Activated CD8-positive, alpha-beta memory T cell treated with anti-CD3 and anti-CD28 coated beads for 1 hour (primary cell): ENCODE measurements at places on chromosomes 5 and 9.

DNA sequence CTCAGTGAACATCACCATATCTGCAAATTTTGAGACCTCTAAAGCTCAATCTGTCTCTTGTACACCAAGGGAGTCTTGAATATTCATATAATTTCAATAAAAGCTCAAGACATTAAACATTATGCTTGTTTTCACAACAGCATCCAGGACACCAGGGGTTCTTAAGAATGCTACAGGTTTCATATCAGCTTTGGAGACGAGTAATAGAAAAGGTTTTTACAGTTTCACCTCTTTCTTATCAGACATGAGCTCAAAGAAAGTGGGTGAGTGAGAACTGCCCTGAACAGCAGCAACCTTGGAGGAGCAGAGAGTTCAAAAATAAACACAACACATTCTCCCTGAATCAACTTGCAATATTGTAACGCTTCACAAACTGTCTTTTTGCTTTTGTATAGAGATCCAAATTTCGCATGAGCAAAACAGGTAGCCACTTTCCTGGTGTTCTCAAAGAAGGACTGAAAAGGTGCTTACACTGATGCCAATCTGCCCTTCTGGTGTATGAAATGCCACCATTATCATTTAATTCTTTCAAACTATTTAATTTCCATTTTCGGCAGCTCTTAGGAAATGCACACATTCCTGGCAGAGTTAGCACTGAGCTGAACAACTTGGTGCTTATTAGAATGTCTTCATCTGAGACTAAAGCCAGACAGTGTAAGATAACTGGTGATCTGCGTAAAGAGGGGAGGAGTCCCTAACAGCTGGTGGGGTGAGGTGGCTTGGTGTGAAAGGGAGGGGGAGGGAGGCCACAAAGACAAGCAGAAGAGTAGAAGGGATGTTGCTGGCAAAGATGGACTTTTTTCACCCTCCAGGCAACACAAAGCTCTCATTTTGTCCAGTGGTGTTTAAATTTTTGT, 535.3 kb downstream of the PDE4D start:
- no peak for DNase-seq

DNA sequence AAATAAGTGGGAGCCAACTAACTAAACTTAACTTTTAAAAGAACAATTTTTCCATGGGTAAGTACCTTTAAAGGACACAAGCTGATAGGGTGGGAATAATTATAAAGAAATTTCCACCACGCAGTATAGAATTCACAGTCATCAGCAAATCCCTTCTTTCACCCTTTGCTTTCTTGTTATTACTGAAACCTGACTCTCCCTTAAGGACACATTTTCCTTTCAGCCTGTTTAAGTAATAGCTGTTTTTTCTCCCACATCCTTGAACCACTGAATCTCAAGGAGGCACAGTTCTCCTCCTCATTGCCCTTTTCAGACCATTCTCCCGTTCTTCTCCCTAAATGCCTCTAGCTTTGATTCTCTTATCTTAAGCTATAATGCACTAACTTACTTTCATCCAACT, 6.3 kb downstream of the C5orf15 start:
- no peak for DNase-seq

DNA sequence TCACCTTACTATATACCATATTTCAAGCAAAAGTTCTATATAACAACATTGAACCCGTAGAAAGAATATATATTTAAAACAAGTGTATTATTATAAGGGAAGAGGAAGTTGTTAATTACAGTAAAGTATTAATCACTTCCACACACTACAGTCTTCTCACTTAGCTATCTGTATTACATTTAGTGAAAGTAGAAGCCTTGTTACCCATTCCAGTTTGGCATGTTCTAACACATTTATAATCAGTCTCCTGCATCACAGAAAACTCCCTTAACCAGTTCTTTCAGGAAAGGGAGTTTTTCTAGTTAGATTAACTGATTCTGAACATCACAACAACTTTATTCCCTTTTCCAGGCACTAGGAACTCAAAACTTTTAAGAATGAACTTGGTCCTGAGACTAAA, 6.9 kb downstream of the RAB14 start:
- DNase-seq: no peak

DNA sequence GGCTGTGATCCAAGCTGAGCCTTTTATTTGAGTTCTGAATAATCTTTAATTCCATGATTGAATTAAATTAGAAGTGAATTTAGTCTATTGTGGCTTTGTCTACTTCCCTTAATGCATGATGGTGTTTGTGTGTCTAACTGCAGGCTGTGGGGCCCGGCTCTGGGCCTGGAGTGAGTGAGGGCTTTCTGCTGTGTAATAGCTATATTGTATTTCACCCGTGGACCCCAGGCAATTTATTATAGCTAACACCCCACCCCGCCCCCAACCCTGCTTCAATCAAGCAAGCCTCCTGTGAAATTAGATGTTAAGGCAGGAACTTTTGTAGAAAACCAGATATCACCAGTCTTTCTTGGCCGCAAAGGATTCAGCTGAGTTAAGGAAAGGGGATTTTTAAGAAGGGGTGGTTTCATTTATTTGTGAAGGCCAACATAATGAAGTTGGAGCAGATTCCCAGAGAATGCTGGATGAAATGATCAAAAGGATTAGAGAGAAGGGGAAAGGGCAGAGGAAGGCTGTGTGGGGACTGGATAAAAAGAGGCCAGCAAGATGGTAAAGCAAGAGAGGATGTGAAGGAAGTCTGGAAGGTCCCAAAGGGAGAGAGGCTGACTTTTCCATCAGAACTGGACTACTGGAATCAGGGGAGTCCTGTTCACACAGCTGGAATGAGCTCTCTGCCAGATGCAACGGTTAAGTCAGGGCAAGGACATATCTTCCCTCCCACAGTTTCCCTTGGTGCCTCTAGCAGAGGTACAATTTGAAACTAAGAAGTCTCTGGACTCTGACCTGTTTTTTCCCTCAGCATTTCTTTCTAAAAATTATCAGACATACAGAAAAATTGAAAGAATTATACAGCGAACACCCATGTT, 125.3 kb upstream of the SAP30L start:
- no peak for DNase-seq

DNA sequence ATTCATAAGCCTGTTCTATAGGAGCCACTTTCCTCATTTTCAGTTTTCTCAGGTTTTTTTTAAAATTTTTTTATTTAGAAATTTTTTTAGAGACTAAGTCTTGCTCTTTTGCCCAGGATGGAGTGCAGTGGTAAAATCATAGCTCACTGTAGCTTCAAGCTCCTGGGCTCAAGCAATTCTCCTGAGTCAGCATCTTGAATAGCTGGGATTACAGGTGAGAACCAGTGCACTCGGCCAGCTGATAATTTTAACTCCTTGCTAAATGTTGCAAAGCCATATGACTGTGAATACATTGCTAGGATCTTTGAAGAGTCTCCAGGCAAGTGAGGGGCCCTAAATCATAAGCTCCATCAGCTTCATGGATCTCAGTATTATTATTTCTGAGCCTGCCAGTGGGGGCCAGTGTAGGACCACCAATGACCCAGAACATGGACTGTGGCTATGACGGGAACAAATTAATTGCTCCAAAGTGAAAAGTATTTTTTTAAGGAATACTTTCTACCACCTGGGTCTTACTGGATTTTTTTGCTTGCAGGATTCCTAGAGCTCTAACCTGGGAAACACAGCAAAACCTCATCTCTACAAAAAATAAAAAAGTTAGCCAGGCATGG, 5.7 kb upstream of the GAPVD1 start:
- no peak for DNase-seq

DNA sequence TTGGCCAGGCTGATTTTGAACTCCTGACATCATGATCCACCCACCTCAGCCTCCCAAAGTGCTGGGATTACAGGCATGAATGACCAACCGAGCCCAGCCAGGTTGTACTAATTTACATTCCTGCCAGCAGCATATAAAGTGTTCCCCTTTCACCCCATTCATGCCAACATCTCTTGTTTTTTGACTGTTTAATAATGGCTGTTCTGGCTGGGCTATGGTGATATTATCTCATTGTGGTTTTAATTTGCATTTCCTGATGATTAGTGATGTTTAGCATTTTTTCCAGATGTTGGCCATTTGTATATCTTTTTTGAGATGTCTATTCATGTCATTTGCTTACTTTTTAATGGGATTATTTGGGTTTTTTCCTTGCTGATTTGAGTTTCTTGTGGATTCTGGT, 87.3 kb downstream of the INVS start:
- no peak for DNase-seq

- no peak for DNase-seq
These were observed 218.8 kb downstream of the PRR16 start for GRCh38 chr5:120682851-120683250.

DNA sequence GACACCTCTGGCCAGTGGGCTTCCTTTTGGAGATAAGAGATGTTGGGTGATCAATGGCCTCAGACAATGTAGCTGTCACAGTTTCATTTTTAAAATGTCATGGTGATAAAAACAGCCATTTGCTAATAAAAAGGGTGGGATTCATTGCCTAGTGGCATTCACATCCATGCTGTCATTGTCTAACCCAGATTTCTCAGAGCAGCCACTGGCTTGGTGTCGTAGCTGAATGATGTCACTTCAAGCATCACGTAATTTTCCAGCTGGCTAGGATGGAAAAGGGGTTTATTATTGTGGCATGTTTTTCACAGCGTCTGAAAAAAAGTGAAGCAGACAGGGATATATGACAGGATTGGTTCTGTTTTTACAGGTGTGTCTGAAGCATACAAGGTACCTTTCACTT, 184.7 kb downstream of the AOPEP start:
- DNase-seq: no peak

GRCh38 chr5:177083357-177083756, 3.4 kb upstream of the FGFR4 start:
- no peak for DNase-seq
